Activated CD4-positive, alpha-beta T cell treated with anti-CD3 and anti-CD28 coated beads for 24 hours (primary cell): ENCODE measurements at places on chromosomes 2 and 18.

GRCh38 chr2:9097239-9097638, 93.8 kb upstream of the MBOAT2 start:
- no peak for DNase-seq

DNA sequence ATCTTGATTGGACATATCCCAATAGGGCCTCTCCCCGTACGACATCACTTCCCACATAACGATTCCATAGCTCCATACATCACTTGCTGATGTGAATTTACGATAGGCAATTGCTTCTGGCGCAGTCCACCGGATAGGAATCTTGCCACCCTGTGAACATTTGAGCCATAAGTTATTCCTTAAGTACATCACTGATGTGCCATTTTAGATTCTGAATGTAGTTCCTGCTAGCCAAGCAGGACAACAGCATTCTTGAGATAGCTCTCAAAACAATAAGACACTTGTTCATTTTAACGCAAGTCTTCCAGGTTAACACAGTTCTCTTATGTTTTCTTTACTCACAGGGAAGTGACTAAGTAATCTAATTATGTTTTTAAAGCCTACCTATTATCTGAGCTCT, 138.0 kb downstream of the EPHA4 start:
- no peak for DNase-seq

DNA sequence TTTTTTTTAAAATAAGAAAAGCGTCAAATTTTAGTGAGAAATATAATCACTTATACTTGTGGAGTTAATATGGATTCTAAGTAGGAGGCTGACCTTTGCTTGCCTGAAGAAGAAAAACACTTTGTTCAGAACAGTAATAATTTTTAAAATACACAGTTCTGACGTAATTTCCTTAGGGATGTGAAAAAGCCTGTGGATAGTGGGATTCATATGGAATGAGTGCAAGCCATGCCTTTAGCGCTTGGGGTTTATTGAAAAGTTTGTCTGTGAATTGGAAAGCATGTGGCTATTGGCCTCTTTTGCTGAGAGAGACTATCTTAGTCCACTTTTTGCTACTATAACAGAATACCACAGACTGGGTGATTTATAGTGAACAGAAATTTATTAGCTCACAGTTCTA, 151.3 kb downstream of the CCDC85A start:
- DNase-seq: no peak

GRCh38 chr18:75635096-75635495, 207.6 kb upstream of the SMIM21 start:
- DNase-seq: no peak

- no peak for DNase-seq
These were observed 929 bp upstream of the CREG2 start for GRCh38 chr2:101388232-101388631.

DNA sequence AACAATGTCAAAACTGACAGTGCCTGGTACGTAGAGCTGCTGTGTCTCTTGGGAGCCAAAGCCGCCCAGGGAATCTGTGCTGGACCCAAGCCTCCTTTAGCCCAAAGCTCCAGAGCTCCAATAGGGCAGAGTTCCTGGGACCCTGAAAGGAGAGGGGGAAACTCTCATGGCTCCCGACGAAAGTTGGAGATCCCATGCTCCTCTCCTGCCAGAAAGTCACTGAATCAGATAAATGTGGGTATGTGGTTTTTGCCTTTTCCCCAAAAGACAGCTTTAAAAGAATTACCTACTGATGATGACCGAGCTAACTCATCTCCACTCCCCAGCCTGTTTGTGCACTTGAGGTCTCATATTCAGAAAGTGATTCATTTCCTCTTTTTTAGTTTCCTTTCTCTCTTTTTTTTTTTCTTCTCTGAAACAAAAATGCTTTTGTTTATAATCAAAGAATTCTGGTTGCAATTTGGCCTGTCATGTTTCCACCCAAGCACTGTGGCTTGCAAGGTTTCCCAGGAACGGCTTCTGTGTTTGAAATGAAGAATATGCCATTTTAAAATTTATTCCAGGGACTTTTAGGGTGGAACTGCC, 14.1 kb upstream of the PMAIP1 start:
- DNase-seq: no peak

GRCh38 chr18:9755615-9756014, 47.5 kb downstream of the RAB31 start:
- DNase-seq: no peak

DNA sequence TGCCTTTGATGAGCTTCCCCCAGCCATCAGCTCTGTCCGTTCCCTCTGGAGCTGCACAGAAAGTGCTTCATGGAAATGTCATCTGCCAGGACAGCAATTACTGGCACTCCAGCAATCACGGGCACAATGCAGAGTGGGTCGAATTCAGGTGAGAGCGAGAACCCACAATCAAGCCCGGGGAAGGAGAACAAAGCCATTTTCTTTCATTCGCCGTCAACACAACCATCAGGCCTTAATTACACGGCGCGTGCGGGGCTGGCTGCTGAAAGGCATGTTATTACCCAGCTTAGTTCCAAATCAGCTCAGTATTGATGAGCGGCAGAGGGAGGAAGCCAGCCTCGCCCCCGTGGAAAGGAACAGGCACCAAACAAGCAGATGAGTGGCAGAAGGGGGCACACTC, 143.9 kb downstream of the MYT1L start:
- DNase-seq: no peak

GRCh38 chr2:181124497-181124896, 144.1 kb downstream of the UBE2E3 start:
- DNase-seq: no peak

DNA sequence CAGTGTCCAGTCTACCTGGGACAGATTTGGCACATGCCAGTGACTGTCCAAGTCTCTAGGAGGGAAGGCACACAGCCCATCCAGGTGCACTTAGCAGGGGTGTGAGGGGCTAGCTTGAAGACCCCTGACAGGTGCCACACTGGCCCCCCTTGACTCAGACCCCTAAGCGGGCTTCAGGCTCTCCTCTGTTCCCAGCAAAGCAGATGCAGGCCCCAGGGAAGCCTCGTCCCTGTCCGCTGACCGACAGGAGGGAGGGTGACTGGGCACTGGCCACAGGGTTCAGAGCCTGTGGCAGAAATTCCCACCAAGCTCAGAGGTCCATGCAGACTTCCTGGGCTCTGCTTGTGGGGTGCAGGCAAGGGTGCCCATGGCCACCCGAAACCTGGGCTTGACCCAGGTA, 239.8 kb upstream of the MYT1L start:
- DNase-seq: no peak

GRCh38 chr2:176854878-176855277, 357.7 kb upstream of the HNRNPA3 start:
- no peak for DNase-seq

GRCh38 chr2:128552141-128552805, 233.6 kb upstream of the HS6ST1 start:
- no peak for DNase-seq

DNA sequence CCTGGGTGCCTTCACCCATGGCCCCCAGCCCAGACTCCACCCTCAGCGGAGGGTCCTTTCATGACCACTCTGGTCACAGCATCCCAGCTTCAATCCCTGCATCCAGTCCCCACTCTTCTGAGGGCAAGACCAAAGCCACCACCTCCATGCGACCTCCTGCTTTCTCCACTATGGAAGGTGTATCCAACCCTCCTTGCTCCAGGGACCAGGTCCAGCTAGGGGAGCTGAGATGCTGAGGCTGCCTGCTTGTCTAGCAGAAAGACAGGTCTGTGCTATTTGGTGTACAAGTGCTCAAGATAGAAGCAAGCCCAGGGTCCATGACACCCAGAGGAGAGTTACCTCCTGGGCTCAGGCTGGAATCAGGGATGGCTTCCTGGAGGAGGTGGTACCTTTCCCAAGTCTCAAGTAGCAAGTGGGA, 73.8 kb upstream of the RAB6C start:
- DNase-seq: no peak

- no peak for DNase-seq
These were observed 678 bp upstream of the OTX1 start for GRCh38 chr2:63049970-63050333.

- DNase-seq: no peak
These were observed 18.5 kb upstream of the TMEM178A start for GRCh38 chr2:39647104-39647765.

DNA sequence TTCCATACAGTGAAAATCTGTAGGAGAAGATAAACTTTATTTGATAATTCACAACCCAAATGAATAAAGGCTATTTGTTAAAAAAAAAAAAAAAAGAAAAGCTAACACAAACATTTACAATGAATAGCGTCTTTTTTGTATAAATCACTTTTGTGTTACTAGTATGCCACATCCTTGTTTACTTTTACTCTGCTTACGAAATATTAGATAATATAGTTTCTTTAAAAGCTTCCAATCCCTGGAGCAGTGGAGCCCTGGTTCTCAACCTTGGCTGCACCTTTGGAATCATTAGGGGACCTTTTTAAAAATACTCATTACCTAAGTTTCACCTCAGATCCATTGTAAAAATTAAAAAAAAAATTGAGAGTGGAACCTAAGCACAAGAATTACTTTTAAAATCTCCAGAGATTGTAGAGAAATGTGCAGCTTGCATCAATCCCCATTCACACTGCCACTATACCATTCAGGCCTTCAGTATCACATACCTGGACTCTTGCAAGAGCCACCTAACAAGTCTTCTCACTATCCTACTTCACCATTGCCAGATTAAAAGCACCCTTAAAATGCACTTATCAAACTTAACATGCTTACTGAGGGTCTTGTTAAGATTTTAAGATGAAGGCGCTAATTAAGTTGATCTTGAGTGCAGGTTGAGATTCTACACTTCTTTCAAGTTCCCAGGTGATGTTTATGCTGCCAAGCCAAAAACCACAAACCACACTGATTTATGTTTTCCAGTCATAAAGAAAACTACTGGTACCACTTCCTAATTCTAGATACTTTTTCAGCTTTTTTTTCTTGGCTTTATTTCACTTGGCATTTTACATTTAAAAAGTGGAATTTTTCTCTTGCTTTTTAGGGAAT, 59.7 kb upstream of the ZC3H15 start:
- no peak for DNase-seq

DNA sequence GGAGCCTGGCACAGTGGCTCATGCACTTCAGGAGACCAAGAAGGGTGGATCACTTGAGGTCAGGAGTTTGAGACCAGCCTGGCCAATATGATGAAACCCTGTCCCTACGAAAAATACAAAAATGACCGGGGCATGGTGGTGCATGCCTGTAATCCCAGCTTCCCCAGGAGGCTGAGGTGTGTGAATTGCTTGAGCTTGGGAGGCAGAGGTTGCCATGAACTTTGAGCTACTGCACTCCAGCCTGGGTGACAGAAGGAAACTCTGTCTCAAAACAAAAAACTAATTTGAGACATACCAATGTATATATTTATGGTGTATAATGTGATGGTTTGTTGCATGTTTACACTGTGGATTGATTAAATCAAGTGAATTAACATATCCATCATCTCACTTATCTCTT, 21.8 kb upstream of the ZNF512 start:
- DNase-seq: no peak

- no peak for DNase-seq
These were observed 45.4 kb downstream of the C18orf63 start for GRCh38 chr18:74360852-74361655.

- DNase-seq: no peak
These were observed 11.9 kb upstream of the PID1 start for GRCh38 chr2:229282758-229283546.

DNA sequence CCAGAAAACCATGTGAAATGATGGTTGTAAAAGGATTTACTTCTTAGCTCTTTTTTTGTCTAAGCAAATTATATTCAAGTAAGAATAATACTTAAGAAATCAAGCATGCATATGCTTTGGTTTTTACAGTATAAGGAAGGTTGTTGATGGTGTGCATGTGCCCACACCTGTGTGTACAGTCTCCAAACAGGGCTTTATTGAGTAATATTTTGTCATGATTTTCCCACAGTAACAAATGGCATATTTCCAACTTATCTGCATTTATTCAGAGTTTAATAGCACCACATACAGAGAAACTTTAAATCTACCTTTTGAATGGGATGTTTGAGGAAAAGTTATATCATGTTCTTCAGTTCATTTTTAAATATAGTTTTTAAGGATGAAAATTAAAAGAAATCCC, 76.5 kb upstream of the DSG1 start:
- DNase-seq: no peak

DNA sequence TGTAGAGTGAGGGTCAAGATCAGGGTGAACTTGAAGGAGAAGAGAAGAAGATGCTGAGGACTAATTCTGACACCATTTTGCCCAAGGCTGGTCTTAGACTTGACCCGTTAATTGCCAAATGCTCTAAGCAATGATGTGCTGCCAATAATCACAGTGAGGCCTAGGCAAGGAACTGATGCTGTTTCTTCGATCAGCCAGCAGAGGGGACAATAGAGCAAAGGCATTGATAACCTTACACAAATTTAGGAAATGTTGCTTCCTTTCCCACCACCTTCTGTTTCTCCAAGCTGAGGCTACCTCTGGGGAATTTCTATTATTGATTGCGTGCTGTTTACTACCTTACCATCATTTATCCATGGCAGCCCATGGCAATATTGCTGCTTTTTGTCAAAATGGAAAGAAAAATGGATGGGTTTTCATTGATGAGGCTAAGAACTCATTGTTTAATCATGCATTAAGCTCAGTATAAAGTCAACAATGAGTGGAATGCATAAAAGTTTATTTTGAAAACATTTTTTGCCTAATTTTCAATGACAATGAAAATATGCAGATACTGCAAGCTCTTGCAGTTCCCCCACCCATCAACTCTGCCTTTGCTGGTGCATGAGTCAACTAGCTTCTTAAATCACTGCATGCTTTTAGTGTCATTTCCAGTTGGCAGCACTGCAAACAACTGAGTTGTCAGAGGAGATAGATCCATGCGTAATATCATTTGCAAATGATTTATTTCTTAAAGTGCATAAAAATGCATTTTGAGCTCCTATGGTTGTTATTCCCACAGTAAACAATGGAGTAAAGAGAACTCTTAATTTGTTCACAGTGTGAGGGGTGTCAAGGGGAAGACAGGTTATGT, 116.4 kb upstream of the NYAP2 start:
- no peak for DNase-seq

- DNase-seq: peak; percentile 8
These were observed 139.6 kb downstream of the TRABD2A start for GRCh38 chr2:84741182-84741822.
